ENCODE measurements at places on chromosomes 13 and 19.

- no peak for DNase-seq
These were observed 344.6 kb downstream of the RFC3 start for GRCh38 chr13:34162544-34162933.

- DNase-seq, result peak; percentile 75
These were observed 73.8 kb downstream of the GADD45B start for GRCh38 chr19:2549701-2550191.

DNA sequence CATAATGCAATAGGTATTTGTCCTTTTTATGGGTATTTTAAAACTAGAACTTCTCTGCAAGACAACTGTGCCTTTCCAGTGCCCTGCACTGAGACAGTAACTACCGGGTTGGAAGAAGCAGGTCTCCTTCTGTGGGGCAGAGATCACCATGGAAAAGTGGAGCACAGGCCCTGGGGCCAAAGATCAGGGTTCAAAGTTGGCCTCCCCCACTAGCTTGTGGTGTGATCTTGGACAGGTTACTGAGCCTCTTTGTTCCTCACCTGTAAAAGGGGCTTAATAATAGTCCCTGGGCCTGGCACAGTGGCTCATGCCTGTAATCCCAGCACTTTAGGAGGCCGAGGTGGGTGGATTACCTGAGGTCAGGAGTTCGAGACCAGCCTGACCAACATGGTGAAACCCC, 68.3 kb downstream of the CEBPG start:
- DNase-seq, result no peak

GRCh38 chr13:105936816-105937215, 598.6 kb downstream of the EFNB2 start:
- DNase-seq, result no peak

GRCh38 chr13:51638216-51638871, 54.1 kb downstream of the WDFY2 start:
- DNase-seq, result no peak

GRCh38 chr13:97133955-97134354, 88.2 kb upstream of the MBNL2 start:
- no peak for DNase-seq

All from ureter (tissue), 1 donor.